ENCODE measurements at places on chromosomes 7 and 10. TPM values are rescaled to one million over a fixed set of nuclear protein-coding genes. Genes with fewer than 3 reads are reported as not detected.
A peak's percentile ranks its signal among the peaks of the same experiment; 100 is the strongest.

DNA sequence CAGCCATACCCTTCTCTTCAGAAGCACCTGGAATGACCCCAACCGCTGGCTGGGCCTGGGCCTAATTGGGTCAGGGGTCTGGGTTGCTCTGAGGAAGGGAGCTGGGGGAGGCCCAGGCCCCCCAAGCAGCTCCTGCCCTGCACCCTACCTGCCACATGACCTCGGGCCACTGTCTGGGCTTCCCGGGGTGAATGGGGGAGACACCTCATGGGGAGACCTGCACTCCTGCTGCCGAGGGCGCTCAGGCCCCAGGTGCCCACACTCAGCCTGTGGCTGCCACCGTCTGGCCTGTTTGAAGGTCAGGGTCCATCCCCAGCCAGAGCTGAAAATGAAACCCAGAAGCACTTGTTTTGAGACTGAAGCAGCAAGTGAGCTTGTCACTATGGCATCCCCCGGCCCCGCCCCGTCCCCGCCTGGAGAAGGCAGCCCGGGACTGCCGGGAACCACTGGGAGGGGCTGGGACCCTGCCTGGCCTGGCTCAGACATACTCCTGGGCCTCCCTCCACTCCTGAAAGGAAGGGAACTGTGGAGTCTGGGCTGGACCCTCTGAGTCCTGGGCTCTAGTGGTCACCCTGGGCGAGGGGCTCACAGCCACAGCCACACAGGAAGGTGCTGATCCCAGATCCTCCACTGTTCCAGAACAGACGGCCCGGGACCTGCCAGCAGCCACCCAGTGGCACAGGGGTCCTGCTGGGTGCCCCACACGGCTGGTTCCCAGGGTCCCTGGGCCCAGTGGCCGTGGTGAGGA, 7.4 kb upstream of the MICALL2 start:
- no peak for DNase-seq

GRCh38 chr7:70352906-70353305, 754.6 kb downstream of the AUTS2 start:
- DNase-seq: no peak

DNA sequence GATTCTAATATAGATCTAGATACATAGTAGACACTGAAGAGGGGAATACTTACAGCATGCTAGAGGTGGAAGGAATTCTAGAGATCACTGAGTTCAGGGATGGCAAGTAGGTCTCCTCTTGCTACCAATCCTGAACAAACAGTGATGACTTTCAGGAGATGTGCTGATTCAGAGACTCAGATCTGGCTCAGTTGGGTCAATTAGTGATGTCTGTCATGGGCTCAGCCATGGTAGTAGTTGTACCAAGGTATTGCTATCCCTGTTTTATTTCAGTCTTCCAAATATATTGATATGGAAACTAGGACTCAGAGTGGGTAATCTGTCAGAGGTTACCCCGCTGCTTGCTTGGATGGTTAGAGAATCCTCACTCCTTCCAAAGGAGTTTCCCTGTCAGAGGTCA, 38.5 kb downstream of the UNC5B start:
- no peak for DNase-seq

- DNase-seq: no peak
Measured at GRCh38 chr7:64515330-64515729, 47.5 kb downstream of the ZNF680 start.

- DNase-seq: no peak
Measured at GRCh38 chr7:8208816-8209215, 53.2 kb downstream of the ICA1 start.

DNA sequence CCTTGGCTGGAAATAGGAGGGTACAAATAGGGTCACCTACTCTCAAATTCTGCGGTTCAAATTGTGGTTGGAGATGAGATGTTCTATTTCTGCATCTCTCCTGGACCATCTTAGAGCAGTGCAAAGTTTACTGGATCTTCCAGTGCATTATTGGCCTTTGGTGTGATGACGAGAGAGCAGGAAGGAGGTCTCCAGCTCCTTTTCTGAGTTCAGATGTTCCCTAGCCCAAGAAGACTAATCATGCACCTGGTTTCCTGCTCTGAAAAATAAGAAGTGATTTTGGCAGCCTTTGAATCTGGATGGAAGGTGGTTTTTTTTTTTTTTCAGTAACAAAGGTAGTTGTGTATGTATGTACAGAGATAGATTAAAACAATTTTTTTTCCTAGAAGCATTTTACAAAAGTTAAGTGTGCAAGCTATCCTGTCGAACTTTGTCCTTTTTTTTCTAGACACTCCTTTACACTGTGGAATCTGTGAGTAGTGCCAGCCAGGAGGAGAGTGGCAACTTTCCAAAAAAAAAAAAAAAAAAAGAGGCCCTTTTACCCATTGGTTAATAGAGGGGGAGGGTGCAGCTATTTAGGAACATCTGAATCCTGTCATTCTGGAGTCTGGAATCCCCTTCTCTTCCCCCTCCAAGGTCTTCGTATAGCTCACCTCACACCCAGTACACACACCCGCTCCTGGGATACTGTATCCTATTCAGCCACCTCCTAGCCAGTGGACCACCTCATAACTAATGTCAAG, 26.3 kb downstream of the PAPSS2 start:
- DNase-seq: no peak

GRCh38 chr7:26723129-26723528, 141.3 kb downstream of the SKAP2 start:
- DNase-seq: no peak

GRCh38 chr7:129728875-129729467, 117.5 kb downstream of the NRF1 start:
- DNase-seq: no peak

DNA sequence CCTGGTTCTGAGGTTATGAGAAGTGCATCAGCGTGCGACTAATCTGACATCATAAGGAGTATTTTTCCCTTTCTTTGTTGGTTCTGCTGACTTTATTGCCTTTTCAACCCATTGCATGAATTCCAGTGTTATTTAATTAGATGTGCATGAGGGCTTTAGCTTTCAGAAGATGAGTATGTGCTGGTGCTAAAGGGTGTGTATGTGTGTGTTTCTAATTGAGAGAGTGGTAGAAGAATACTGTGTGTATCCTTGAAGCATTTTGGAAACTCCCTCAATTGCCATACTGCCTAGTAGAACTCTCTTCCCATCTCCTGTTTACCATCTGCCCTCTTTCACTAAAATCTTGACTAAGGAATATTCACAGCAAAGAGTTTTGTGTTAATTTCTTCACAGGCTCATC, 158.1 kb downstream of the SND1 start:
- no peak for DNase-seq

- DNase-seq: no peak
Measured at GRCh38 chr10:79259834-79260233, 87.4 kb upstream of the PPIF start.

GRCh38 chr7:108535257-108535656, 9.3 kb upstream of the PNPLA8 start:
- no peak for DNase-seq

DNA sequence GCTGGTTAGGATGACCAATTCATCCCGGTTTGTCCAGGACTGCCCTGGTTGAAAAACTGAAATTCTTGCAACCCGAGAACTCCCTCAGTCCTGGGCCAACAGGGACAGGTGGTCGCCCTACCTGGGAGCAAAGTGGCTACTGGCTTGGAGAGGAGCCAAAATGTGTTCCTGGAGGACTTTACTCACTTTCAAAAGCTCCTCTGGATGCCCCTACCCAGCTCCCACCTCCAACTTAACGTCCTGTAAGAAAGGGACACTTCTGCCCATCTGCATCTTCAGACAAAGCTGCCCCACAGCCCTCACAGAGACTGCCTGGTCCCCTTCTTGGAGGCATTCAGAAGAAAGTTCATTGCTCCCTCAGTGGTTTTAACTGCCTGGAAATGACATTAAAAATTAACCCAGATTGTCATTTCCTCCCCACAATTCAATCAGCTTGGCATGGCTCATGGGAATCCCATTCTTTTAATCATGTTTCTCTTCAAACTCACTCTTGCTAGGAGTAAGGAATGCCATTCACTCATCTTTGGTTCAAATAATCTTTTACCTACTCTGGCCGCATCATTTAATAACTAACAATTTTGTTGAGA, 24.0 kb upstream of the HSPA12A start:
- DNase-seq: no peak

- no peak for DNase-seq
Measured at GRCh38 chr7:25356534-25357151, 128.4 kb upstream of the NPVF start.

GRCh38 chr10:70589762-70590654, 12.5 kb downstream of the PRF1 start:
- DNase-seq: no peak

GRCh38 chr7:128862571-128863432, at the start of gene ATP6V1F:
ATP6V1F (plus strand) TSS chr7:128862856; CDS start chr7:128862905, 49 bp downstream.
- peak; percentile 98 for DNase-seq

- DNase-seq: no peak
Measured at GRCh38 chr7:2564970-2565540, 6.3 kb downstream of the IQCE start.

GRCh38 chr7:25515633-25516275, 287.5 kb upstream of the NPVF start:
- DNase-seq: no peak

GRCh38 chr7:29812185-29812876, 6.0 kb downstream of the WIPF3 start:
- no peak for DNase-seq

The MYO1G gene
- 302 TPM for total RNA-seq

The COL1A2 gene
- total RNA-seq: 0.35 TPM

The CPN1 gene
- total RNA-seq: not detected

The ERVW-1 gene
- not detected for total RNA-seq

The ITIH2 gene
- not detected for total RNA-seq

The ADAM8 gene
- total RNA-seq: 41.1 TPM

The SLC26A3 gene
- not detected for total RNA-seq
